ENCODE measurements at places on chromosomes 7 and 10.

- DNase-seq, result no peak
Observed at GRCh38 chr7:139588632-139589031, 65.1 kb downstream of the CLEC2L start.

- no peak for DNase-seq
Observed at GRCh38 chr10:86325158-86325557, 41.4 kb downstream of the GRID1 start.

DNA sequence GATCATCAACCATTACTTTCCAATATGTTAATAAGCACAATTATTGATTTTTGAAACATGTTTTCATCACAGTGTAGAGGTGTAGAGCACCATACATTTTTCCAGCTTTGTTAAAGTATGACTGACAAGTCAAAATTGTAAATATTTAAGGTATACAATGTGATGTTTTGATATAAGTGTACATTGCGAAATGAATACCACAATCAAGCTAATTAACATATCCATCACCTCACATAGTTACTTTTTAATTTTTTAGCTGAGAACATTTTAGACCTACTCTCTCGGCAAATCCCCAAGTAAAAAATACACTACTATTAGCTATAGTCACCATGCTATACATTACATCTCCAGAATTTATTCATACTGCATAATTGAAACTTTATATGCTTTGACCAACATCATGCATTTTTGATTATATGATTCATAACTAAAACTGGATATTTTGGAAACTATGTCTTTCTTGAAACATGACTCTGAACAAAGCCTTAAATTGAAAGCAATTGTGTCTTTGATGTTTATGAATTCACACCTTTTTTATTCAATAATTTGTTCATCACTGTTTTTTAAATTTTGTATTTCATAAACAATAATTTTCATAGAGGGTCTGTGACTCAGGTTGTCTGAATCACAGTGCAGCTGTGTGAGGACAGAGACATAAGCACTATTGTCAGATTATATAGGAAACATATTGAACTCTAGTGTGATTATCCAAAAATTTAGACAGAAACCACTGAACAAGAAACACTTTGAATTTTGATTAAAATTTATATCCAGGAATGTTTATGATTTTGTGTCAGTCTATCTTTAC lies 486.1 kb downstream of the SEMA3D start:
- no peak for DNase-seq

GRCh38 chr10:7015457-7015856 lies 395.4 kb downstream of the SFMBT2 start:
- no peak for DNase-seq

Data from activated CD4-positive, alpha-beta T cell treated with anti-CD3 and anti-CD28 coated beads, Interleukin-2, amount 50 U/mL, for 4 hours (primary cell).